ENCODE measurements at places on chromosomes 12 and 14. TPM values are rescaled to one million over a fixed set of nuclear protein-coding genes. Genes with fewer than 3 reads are reported as not detected.
A peak's percentile ranks its signal among the peaks of the same experiment; 100 is the strongest.

DNA sequence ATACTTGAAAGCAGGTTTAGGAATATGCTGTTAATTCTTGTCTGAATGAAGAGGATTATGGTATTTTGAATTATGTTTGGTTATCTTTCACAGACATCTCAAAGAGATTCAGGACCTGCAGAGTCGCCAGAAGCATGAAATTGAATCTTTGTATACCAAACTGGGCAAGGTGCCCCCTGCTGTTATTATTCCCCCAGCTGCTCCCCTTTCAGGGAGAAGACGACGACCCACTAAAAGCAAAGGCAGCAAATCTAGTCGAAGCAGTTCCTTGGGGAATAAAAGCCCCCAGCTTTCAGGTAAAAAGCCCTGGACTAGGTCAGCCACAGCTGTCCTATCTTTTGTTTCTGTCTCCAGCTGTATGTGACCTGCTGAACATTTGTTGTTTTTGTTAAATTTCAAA is 52.1 kb downstream of the RAD52 start:
- H3K36me3 ChIP-seq = peaks cover 46% of the 10 kb centered on the region
- H3K4me3 ChIP-seq = no peak overlapping the region
- H3K4me1 ChIP-seq = peaks cover 2% of the 10 kb centered on the region

GRCh38 chr12:91654087-91654486 is 471.5 kb upstream of the DCN start:
- no peaks in the 10 kb centered on the region for H3K27me3 ChIP-seq
- DNase-seq = no peak
- no peaks in the 10 kb centered on the region for H3K36me3 ChIP-seq
- H3K27ac ChIP-seq = no peak overlapping the region

GRCh38 chr14:51321036-51321435 is 81.0 kb downstream of the TMX1 start:
- peaks cover 15% of the 10 kb centered on the region for H3K27me3 ChIP-seq
- H3K27ac ChIP-seq = no peak overlapping the region
- H3K36me3 ChIP-seq = no peaks in the 10 kb centered on the region
- H3K4me3 ChIP-seq = no peak overlapping the region

- peaks cover 25% of the 10 kb centered on the region for H3K4me1 ChIP-seq
- no peaks in the 10 kb centered on the region for H3K27me3 ChIP-seq
- H3K27ac ChIP-seq = peak overlapping the region; percentile 69
- no peak for DNase-seq
Observed at GRCh38 chr14:81222691-81223090, 1.9 kb upstream of the GTF2A1 start.

DNA sequence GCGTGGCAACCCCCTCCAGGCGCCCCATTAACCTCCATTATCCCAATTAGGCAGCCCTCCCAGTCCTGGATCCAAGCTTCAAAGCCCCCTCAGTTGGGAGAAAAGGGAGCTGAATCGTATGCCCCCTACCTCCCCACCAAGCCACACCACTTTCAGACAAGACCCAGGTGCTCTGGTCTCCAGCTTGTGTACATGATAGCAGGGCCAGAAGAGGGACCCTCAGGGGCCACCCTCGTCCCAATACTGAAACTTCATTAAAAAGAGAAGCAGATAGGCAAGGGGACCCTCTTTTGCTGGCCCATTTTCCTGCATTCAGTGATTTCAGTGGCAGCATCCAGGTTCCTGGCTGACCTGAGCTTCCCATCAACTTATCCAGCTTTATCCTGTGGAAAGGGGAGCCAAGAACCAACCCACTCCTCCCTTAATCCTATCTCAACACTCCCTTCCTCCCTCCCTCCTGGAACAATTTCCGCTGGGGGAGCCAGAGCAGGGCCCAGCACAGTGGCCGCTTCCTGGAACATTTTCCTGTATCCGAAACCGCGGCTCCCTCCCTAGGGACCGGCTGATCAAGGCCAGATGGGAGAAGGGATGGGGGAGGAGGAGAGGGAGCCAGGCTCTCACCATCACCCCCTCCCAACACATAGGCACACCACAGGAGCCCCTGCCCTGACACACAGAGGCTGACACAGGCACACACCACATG is 9.5 kb upstream of the SP7 start:
- peaks cover 3% of the 10 kb centered on the region for H3K27me3 ChIP-seq
- peaks cover 21% of the 10 kb centered on the region for H3K4me1 ChIP-seq
- peak overlapping the region; percentile 85 for H3K4me3 ChIP-seq
- peak overlapping the region; percentile 89 for H3K27ac ChIP-seq
- no peak for DNase-seq

Gene NPFF
- total RNA-seq = not detected

- peaks cover 2% of the 10 kb centered on the region for H3K4me1 ChIP-seq
- peaks cover 6% of the 10 kb centered on the region for H3K27me3 ChIP-seq
- no peak for DNase-seq
Observed at GRCh38 chr12:2179953-2180736, 127.4 kb downstream of the CACNA1C start.

- no peak for DNase-seq
- no peak overlapping the region for H3K4me3 ChIP-seq
- H3K27ac ChIP-seq = no peak overlapping the region
- H3K36me3 ChIP-seq = no peaks in the 10 kb centered on the region
- H3K4me1 ChIP-seq = no peaks in the 10 kb centered on the region
Observed at GRCh38 chr14:36340276-36340890, 19.9 kb upstream of the MBIP start.

DNA sequence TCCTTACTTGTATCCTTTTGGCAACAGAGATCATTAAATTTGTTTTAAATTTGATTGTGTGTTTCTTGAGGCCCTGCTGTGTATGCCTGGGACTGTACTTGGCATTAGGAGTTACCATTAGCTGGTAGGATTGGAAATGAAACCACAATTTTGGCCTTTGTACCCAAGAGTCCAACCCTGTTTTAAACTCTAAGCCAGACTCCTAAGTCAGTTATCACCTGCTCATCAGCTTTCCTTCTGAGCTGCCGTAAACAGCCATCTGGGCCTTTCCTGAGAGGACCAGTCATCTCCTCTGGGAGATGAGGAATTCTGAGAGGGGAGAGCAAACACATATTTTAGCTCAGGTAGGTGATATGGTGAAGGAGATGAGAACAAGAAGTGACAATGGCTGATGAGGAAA is 74.3 kb upstream of the SRSF5 start:
- H3K4me1 ChIP-seq = peaks cover 76% of the 10 kb centered on the region
- H3K27me3 ChIP-seq = no peaks in the 10 kb centered on the region
- no peak overlapping the region for H3K27ac ChIP-seq
- no peak for DNase-seq
- H3K4me3 ChIP-seq = no peak overlapping the region

GRCh38 chr12:58967561-58967960 is 47.3 kb upstream of the LRIG3 start:
- DNase-seq = no peak
- H3K4me1 ChIP-seq = no peaks in the 10 kb centered on the region
- no peaks in the 10 kb centered on the region for H3K36me3 ChIP-seq
- H3K27ac ChIP-seq = no peak overlapping the region
- H3K27me3 ChIP-seq = no peaks in the 10 kb centered on the region

DNA sequence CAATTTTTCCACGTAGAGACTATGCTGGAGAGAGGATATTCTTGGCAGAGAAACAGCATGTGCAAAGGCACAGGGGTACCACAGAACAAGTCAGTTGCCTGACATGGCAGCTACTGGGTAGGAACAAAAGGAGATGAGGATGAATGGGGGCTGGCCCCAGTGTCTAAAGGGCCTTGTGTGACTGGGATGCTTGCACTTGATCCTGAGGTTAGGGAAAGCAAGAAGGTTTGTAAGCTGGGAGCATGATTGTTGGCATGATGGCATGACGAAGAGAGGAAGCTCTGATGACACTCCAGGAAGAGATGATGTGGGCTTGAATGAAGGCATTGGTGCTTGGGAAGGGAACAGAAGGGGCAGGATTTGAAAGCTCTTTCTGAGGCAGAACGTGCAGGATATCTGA is 139.1 kb downstream of the ZFP36L1 start:
- no peak overlapping the region for H3K27ac ChIP-seq
- no peaks in the 10 kb centered on the region for H3K27me3 ChIP-seq
- no peak for DNase-seq
- H3K36me3 ChIP-seq = no peaks in the 10 kb centered on the region
- peaks cover 6% of the 10 kb centered on the region for H3K4me1 ChIP-seq

Gene GUCY2C
- not detected for total RNA-seq

Gene PRIMA1
- not detected for total RNA-seq

DNA sequence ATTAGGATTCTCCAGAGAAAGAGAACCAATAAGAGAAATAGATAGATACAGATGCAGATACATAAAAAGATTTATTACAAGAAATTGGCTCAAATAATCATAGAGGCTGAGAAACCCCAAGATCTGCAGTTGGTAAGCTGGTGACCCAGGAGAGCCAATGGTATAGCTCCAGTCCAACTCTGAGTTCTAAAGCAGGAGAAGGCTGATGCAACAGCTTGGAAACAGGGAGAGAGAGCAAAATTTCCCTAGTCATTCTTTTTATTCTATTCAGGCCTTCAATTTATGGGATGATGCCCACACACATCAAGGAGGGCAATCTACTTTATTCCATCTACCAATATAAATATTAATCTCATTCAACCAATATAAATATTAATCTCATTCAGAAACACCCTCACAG is 218.2 kb downstream of the PRKD1 start:
- no peak overlapping the region for H3K4me3 ChIP-seq
- no peak for DNase-seq
- no peaks in the 10 kb centered on the region for H3K36me3 ChIP-seq
- H3K4me1 ChIP-seq = no peaks in the 10 kb centered on the region
- H3K27ac ChIP-seq = no peak overlapping the region

DNA sequence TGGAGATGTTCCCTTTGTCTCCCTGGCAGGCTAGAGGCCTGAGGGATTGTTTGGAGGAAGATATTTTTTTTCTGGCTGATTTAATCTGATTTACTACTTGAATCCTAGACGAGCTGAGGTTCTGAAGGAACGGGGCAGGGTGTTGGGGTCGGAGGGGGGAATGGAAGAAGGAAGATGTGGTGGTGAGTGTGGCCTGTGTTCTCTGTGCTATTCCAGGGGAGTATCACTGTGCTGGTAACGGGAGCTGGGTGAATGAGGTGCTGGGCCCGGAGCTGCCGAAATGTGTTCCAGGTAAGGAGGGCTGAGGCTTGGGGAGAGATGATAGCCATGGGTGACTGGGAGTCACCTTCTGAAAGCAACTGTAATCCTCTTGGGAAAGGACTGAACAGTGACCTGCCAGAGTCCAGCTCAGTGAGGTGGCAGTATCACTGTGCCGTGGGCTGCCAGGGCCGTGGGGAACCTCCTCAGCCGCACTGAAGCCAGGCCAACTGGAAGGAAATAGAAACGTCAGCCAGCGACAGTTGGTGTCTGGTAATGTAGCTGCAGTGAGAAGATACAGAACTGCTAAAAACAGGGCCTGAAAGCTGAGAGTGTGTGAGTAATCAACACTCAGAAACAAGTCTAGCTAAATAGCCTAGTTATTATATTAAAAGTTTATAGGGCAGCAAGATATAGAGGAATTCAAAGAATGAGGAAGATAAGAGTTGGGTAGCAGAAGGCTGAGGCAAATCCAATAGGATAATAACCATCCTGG is 7.9 kb downstream of the C1S start:
- no peaks in the 10 kb centered on the region for H3K36me3 ChIP-seq
- no peaks in the 10 kb centered on the region for H3K4me1 ChIP-seq
- no peak overlapping the region for H3K4me3 ChIP-seq

Gene ANGEL1
- 13.7 TPM for total RNA-seq

DNA sequence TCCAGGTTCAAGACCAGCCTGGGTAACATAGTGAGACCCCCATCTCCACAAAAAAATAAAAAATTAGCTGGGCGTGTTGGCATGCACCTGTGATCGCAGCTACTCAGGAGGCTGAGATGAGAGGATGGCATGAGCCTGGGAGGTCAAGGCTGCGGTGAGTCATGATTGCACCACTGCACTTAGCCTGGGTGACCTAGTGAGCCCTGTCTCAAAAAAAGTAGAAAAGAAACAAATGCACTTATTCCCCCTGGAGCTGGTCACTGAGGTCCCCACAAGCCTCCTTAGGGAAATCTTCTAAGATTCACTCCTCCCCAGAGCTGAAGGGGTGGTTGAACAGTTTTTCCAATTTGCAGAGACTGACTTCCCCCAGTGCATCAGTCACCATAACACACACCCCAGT is 1.6 kb downstream of the CD9 start:
- no peak overlapping the region for H3K4me3 ChIP-seq
- peaks cover 25% of the 10 kb centered on the region for H3K4me1 ChIP-seq
- no peaks in the 10 kb centered on the region for H3K36me3 ChIP-seq
- no peak for DNase-seq
- no peak overlapping the region for H3K27ac ChIP-seq

DNA sequence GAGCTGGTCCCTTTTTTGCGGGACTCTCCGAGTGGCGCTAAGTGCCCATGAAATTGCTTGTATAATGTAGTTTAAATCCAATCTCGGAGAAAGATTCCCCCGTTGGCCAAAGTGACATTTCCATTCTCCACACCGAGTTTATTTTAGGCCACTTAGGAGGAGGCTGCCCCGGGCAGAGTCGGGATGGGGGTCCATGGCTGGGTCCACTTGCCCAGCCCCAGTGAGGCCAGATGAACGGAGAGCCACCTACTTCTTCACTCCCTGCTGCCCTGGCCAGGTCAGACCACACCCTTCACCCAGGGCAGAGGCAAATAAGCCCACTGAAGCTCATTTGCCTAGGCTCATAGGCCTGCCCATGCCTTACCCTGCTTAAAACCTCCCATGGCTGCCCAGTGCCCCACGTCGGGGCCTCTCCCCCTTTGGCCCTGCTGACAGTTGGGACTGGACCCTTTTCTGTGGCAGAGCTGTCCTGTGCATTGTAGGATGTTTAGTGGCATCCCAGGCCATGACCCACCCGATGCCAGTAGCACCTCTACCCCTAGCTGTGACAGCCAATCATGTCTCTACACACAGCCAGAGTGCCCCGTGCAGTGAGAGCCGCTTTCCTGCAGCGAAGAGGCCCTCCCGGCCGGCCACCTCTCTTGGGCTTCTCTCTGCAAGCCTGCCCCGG is 51.3 kb downstream of the FAM222A start:
- H3K27ac ChIP-seq = no peak overlapping the region
- H3K36me3 ChIP-seq = no peaks in the 10 kb centered on the region
- no peak for DNase-seq
- H3K4me3 ChIP-seq = no peak overlapping the region
- peaks cover 3% of the 10 kb centered on the region for H3K4me1 ChIP-seq
- H3K27me3 ChIP-seq = no peaks in the 10 kb centered on the region

Gene GAS2L3
- total RNA-seq = 6.5 TPM

DNA sequence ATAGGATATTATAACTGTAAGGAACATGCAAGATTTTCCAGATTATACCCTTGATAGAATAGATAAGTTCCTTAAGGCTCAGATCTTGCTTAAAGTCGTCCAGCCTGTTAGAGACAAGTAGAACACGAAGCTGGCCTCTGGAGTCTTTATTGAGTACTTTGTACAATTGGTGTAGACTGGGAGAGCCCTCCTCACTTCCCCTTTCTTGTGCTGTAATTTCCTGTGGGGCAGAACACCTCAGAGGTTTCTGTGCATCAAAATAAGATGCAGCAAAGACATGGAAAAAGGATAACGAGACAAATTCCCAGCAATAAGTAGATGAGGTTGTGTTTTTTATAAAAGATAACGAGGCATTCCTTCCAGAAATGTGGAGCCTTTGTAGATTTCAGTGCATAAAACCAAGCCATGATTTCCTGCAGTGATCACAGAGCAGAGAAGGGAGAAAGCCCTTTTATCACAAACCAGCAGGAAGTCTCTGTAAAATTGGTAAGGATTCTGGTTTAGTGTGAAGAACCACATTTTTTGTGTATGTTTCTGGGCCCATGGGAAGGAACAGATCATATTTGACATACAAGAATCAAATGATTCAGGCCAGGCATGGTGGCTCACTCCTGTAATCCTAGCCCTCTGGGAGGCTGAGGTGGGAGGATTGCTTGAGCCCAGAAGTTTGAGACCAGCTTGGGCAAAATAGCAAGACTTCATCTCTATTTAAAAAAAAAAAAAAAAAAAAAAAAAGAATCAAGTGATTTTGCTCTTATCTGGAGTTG is 18.0 kb downstream of the GPRC5A start:
- DNase-seq = no peak
- peak overlapping the region; percentile 55 for H3K27ac ChIP-seq
- peaks cover 6% of the 10 kb centered on the region for H3K27me3 ChIP-seq
- no peak overlapping the region for H3K4me3 ChIP-seq
- peaks cover 18% of the 10 kb centered on the region for H3K4me1 ChIP-seq
